NCI-H1092 (cell line): ENCODE measurements at places on chromosomes 11 and 22.

GRCh38 chr11:104624021-104624420, 274.2 kb downstream of the CASP12 start:
- no peak for DNase-seq

- DNase-seq = no peak
Observed at GRCh38 chr11:106461148-106461691, 383.8 kb downstream of the AASDHPPT start.

DNA sequence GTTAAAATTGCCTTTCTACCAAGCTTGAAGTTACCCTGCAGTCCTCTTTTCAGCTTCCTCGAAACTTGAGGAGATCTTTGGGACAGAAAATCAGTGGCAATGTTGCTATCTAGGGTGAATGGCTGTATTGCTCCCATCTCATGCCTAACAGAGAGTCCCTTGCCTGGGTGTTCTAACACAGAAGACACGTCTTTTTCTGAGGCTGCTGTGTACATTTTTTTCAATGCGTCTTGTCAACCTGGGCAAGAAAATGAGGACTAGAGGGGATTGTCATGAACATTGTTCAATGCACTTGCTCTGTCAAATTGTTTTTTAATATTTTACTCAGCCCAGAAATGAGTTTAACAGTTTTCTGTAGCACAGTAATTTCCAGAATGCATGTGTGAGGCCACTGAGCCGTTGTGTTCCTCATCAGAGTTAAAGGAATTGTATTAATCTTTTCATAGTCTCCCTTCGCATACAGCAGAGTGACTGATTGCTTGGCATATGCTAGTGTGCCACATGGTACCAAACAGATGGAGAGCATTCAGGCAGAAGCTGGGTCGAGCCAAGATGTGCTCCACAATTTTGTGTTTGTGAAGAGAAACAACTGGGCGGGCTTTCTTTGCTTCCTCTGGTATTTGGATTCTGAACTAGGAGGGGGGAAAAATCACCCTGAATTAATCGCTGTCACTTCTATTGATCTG, 86.0 kb downstream of the CASP12 start:
- DNase-seq = no peak

GRCh38 chr22:44522526-44523170, 24.6 kb upstream of the RTL6 start:
- DNase-seq = no peak

DNA sequence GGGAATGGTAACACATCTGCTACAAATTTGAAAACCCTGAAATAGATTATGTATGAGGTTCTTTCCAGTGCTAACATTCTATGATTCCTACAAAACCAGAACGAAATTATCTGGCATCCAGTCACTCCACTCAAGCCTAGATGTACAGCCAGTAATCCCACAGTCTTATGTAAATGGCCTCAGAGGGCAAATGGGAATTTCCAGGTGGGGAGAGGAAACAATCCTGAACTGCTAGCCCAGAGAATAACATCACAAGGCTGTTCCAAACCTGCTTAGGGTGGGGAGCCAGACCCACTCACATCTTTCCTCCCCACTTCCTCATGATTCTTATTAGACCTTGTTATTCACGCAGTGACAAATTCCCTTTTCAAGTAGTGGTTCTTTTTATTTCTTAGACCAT, 3.5 kb downstream of the FIBIN start:
- no peak for DNase-seq
